ENCODE measurements at places on chromosomes 13 and 19.

DNA sequence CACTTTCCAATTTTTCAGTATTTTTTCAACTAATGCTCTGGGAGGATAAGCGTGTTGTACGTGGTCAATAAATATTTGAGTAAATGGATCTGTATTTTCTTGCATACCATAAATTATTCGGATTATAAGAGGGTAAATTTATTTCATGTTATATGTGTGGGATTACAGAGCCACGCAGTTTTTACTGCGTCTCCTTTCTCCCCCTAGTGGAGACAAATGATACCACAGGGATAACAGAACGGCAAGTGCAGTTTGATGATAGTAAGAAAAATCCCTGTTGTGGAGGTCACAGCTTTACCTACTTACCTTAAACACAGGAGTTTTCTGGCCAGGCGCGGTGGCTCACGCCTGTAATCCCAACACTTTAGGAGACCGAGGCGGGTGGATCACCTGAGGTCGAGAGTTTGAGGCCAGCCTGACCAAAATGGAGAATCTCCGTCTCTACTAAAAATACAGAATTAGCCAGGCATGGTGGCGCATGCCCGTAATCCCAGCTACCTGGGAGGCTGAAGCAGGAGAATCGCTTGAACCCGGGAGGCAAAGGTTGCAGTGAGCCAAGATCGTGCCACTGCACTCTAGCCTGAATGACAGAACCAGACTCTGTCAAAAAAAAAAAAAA lies 16.8 kb downstream of the MBD3L2B start:
- no peak for DNase-seq

GRCh38 chr19:35029737-35030256 lies 473 bp upstream of the SCN1B start:
- no peak for DNase-seq

GRCh38 chr19:48239120-48239519 lies 16.6 kb downstream of the CARD8 start:
- DNase-seq = no peak

DNA sequence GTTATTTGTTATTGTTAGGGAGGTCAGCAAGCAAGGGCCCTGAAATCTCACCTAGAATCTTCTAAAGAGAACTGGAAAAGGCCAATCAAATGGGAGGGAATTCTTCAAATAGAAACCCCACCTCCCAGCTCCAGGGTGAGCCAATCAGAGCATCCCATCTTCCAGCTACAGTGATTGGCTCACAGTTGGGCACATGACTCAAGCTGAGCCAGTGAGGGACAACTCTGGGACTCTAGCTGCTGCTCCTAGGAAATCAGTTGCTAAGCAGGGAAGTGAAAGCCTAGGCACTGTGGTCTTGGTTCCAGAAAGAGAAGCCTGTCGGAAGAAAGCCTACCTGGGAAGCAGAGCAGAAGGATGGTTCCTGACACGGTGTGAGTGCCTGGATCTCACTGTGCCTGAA lies 13.4 kb downstream of the TM6SF2 start:
- DNase-seq = no peak

DNA sequence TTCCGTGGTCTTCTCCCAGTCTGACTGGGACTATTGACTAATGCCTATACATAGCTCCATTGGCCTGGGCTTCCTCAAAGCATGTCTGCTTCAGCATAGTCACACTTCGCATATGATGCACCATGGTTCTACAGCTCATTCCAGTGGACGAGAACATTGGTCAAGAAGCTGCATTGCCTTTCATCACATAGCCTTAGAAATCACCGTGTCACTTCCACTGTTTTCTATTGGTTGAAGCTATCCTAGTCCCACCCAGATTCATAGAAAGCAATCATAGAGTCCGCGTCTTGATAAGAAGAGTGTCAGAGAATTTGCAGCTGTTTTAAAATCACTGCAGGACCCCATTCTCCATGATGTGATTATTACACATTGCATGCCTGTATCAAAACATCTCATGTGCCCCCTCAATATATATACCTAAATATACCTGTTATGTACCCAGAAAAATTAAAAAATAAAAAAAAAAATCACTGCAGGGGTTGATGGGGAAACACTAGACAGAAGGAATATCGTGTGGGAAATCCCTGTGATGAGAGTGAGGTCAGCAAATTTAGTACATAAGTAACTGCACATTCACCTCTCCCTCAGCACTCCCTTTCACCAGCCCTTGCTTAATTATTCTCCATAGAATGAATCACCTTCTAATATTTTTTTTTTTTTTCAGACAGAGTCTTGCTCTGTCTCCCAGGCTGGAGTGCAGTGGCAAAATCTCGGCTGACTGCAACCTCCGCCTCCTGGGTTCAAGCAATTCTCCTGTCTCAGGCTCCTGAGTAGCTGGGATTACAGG lies 2.2 kb upstream of the ARHGAP33 start:
- DNase-seq = no peak

- no peak for DNase-seq
Measured at GRCh38 chr19:39701291-39701690, 3.0 kb upstream of the LGALS14 start.

DNA sequence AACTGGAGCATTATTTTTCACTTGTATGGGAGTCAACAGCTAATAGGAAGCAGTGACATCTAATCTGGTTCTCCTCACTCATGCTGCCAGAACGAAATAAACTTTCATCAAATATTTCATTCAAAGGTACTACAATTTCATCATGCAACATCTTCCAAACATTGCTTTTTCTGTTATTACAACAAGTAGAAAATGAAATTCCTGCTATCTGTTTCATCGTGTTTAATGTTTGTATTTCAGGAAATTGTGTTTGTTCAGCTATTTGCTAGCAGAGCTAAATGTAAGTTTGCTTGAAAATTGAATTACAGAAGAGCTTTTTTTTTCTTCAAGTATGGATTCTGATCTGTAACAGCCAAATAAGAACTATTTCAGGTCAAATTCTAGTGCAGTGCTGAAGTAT lies 90.1 kb downstream of the SLITRK6 start:
- no peak for DNase-seq

DNA sequence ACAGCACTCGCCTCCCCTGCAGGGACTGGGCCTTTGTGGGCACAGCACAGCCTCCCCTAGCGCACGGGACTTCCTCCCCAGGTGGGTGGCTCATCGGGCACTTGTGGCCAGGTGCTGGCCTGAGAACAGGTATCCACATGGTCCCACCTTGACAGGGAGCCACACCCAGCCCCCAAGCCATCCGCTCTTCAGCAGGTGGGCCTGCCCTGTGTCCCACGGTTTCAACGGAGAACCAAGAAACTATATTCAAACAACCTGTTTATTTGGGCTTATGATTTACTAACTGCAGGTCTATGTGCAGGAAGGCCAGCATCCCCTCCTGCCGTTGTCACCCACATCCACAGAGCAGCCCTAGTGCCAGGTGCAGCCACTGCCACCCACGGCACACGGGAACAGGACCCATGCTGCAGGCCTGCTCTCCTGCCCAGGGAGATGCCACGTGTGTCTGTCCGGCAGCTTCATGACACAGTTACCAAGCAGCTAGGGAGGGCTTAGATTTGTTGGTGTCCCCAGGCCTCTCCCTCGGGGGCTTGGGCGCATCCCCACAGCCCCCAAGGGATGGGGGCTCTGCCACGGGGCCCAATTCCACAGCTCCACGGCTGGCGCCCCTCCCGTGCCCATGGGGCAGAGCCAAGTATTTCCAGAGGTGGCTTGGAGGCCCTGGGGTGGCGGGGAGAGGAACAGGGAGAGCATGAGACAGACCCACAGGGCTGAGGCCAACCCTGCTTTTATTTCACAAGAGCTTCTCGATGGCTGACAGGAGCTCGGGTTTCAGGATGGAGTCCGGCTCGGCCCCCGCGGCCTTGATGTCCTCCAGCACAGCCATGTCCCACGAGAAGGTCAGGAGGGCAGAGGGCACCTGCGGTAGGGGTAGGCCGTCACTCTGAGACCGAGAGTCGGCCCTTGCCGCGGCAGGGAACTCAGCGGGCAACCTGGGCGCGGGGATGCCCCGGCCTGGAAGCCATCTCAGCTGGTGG lies 12.5 kb downstream of the UBXN6 start:
- no peak for DNase-seq

DNA sequence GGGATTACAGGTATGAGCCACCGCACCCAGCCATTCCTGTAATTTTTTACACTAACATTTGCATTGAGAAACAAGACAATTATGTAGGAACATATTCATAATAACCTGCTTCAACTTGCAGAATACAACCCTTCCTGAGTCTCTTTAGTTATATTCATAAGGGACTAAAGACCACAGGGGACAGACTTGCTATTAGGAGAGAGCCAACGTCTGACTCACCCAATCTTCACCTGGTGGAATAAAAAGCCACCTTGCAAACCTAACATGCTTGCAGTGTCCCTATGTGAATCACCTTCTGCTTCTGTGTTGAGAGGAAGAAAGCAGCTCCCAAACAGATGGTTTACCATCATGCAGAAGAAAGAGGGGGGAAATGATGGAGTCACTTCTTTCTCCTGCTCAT lies 456.1 kb downstream of the PCDH9 start:
- DNase-seq = no peak

DNA sequence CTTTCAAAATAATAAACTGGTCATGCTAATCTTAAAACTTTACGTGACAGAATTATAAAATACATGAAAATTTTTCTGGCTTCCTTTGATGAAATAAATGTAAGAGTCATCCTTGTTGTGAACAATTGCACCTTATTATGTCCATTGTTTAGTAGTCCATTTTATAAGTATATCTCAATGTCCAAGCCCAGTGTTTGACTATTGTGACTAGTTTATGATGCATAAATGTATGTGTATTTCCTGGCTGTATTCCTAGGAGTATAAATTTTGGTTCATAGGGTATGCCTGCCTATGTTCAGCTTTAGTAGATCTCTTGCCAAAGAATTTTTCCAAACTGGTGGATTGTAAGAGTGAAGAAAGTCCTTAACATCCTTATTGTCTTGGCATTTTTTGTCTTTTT lies 2895.5 kb upstream of the PCDH20 start:
- DNase-seq = no peak

- DNase-seq = peak; percentile 47
Measured at GRCh38 chr13:23915308-23915707, 18.0 kb upstream of the C1QTNF9B start.

GRCh38 chr13:29858667-29859066 lies 8.2 kb upstream of the UBL3 start:
- DNase-seq = no peak

DNA sequence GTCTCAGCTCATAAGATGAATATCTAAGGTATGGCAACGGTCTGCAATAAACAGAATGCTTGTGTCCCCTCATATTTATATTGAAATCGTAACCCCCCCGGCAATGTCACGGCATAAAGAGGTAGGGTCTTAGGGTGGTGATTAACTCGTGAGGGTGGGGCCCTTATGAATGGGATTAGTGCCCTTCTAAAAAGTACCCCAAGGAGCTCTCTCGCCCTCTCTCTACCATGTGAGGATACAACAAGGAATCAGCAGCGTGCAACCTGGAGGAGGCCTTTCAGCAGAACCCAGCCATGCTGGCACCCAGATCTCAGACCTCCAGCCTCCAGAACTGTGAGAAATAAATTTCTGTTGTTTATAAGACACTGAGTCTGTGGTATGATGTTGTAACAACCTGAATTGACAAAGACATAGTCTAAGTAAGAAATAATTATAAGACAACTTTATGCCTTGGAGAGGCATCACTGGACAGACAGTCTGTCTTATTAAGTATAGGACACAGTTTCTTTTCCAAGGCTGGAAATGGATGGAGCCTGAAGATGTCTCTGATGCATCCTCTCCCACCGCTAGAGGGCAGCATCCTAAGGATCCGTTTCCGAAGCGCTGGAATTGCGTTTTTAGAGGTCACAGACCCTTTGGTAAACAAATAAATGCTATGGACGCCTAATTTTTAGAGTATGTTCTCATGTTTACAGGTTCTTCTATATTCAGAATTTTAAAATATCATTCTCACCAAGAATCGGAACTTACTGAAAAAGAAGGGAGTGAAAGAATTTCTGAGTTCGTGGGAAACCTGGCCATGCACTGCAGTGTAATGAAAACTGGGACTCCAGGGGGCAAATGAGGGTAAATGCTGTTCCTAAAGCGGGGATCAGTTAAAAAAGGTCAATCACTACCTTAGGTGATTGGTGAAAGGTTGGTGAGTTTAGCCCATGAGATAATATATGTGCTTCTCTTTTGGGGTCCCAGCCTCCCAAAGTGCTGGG lies 13.3 kb upstream of the LEUTX start:
- no peak for DNase-seq

- peak; percentile 11 for DNase-seq
Measured at GRCh38 chr19:41325947-41326706, 16.2 kb downstream of the CCDC97 start.

GRCh38 chr13:84086847-84087162 lies 204.5 kb upstream of the SLITRK1 start:
- DNase-seq = no peak

GRCh38 chr19:19270749-19271571 lies 2.1 kb downstream of the TM6SF2 start:
- no peak for DNase-seq

DNA sequence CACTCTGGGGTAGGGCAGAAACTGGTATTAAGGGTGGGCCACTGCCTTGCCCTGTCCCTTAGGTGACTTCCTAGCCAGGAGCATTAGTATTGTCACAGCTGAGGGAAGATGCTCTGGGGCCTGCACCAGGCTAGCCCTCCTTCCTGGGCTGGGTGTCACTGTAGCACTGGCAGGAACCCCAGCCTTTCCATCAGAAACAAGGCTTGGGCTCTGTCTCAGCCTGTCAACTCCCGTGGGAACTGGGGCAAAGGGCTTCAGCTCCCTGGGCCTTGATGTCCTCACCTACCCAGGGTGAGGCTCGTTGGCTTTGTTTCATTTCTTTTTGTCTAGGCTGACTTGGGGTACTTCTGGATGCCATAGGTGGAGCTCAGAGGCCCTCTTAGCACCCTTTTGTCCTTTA lies 18.0 kb downstream of the PAF1 start:
- no peak for DNase-seq

DNA sequence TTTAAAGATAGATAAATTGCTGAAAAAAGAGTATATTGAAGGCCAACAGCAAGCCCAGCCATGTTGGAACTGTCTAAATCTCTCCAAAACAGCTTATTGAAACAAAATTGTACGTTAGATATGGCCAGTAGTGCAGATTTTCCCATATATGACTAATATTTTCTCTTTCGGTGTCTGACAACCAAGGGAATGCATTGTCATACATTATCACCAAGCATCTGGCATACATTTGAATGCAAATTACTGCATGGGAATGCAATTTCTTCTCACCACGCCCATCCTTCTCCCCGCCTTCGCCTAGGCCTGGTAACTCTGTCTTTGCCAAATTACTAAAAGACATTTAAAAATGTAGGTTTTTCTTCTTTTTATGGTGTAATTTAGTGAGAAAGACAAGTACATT lies 32.5 kb upstream of the IRS2 start:
- no peak for DNase-seq

DNA sequence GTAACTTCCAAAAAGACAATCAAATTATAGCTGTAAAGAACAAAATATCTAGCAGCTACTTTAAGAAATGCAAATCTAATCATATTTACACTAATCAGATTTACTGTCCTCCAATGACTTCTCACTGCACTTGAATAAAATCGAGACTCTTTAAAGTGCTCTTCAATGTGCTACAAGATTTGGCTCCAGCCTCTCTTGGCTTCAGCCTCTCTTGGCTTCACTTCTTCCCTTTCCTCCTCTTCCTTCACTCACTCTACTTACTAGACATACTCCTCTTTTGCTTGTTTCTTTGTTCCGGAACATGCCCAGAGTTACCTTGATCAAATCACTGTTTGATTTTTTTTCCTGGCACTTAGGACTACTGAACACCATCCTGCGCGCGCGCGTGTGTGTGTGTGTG lies 495.4 kb downstream of the LMO7 start:
- DNase-seq = no peak

- DNase-seq = no peak
Measured at GRCh38 chr13:114027826-114028225, 54.0 kb upstream of the C13orf46 start.

- no peak for DNase-seq
Measured at GRCh38 chr13:79810669-79811068, 329.7 kb downstream of the NDFIP2 start.

Measured in NCI-H1092 treated with DMSO at 0.1 percent for 48 hours (cell line).